ENCODE measurements at places on chromosomes 11 and 22. TPM values are rescaled to one million over a fixed set of nuclear protein-coding genes. Genes with fewer than 3 reads are reported as not detected.

Gene TUB
- total RNA-seq: 4.6 TPM

Gene EIF3L
- total RNA-seq: 369 TPM

Gene OR8H1
- not detected for total RNA-seq

Gene PPP2R1B
- 38.5 TPM for total RNA-seq

Gene CRYBB3
- not detected for total RNA-seq

Gene ANO1
- total RNA-seq: not detected

Gene KRTAP5-1
- not detected for total RNA-seq

Gene NNMT
- total RNA-seq: 574 TPM

Gene MICAL3
- 15.1 TPM for total RNA-seq

Gene TNNI2
- total RNA-seq: not detected

Gene UCP2
- total RNA-seq: 2.7 TPM

Gene P2RY6
- total RNA-seq: not detected

Gene C22orf42
- total RNA-seq: not detected

Gene GSTT4
- total RNA-seq: not detected

Gene MUC15
- not detected for total RNA-seq

Gene PANX3
- total RNA-seq: not detected

Gene TSSK2
- total RNA-seq: not detected

All from myometrial cell (primary cell).